ENCODE measurements at places on chromosomes 7 and 10.

- DNase-seq: peak; percentile 14
Observed at GRCh38 chr10:60032723-60033122, 126.4 kb upstream of the CCDC6 start.

- no peak for DNase-seq
Observed at GRCh38 chr7:39259391-39260003, 281.8 kb downstream of the POU6F2 start.

GRCh38 chr10:34548466-34548865 is 266.6 kb downstream of the PARD3 start:
- DNase-seq: no peak

DNA sequence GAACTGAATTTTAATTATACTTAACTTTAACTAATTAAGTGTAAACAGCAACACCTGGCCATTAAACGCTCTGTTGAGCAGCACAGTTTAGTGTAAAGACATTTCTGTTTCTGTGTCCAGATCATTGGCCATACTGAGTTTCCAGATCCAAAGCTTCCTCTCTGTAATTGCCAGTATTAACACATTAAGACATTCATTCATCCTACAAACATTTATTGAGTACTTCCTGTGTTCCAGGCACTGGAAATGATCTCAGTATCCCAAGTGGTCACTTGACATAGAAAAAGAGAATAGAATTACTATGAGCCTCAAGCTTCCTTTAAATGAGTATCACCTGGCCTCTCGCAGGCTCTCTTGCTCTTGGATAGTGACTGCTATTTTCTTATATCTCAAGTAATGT is 618.1 kb downstream of the SORCS3 start:
- no peak for DNase-seq

DNA sequence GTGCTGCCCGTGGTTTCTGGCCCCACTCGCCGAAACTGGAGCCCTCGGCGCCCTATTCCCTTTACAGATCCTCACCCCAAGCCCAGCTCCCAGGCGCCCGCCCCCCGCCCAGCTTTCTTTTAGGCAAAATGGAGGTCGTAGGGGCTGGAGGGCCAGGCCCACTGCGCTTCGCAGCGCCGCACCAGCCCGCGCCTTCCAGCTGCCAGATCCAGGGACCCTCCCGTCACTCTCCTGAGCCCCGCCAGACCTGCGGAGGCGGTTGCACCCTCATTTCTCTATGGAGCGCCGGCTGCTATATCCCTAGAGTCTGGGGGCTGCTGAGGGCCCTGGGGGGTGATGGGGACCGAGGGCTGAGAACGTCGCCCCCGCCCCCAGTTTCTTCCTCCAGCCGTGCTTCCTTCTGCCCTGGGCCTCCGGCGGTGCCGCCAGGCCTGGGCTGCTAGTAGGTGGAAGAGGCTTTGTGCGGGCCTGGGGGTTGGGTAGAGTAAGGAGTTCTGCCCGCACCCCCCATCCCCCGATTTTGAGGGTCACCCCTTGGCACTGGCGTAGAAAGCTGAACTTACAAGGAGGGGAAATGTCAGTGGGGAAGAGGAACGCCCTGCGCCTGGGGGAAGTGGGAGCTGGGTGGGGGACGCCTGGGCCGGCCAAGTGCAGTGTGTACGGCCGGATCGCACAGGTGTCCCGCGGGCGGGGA is 1.0 kb downstream of the GNB2 start:
- DNase-seq: no peak

DNA sequence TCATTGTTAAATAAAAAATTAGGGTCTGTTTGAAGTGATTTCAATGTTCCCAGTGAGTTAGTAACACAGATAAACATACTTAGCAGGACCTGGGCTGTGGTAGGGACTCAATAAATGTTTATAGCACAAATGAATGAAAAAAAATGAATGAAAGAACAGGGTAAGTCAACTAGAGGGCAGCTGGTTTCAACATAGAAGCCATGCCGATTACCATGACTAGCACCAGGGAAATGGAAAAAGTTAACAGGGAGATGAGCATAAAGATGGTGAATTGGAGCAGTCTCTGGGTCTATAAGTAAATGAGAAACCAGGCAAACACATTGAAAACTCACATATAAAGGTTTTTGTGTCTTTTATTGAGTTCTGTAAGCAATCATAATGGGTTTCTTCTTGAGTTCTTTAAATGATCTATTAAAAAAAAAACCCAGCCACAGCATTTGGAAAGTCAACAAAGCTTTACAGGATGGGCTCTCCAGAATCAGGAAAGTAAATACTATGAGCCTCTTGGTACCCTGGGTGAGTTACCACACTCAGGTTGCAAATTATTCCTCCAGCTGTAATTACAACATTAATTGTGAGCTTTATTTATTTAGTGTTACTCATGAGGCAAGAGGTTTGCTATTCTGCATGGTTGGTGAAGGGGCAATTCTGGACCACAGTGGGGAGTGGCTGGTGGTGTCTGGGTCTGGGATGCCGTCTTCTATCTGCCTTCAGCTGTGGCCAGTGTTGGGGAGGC is 46.1 kb upstream of the MTPN start:
- DNase-seq: no peak

GRCh38 chr10:128563387-128563786 is 437.2 kb upstream of the MKI67 start:
- no peak for DNase-seq

DNA sequence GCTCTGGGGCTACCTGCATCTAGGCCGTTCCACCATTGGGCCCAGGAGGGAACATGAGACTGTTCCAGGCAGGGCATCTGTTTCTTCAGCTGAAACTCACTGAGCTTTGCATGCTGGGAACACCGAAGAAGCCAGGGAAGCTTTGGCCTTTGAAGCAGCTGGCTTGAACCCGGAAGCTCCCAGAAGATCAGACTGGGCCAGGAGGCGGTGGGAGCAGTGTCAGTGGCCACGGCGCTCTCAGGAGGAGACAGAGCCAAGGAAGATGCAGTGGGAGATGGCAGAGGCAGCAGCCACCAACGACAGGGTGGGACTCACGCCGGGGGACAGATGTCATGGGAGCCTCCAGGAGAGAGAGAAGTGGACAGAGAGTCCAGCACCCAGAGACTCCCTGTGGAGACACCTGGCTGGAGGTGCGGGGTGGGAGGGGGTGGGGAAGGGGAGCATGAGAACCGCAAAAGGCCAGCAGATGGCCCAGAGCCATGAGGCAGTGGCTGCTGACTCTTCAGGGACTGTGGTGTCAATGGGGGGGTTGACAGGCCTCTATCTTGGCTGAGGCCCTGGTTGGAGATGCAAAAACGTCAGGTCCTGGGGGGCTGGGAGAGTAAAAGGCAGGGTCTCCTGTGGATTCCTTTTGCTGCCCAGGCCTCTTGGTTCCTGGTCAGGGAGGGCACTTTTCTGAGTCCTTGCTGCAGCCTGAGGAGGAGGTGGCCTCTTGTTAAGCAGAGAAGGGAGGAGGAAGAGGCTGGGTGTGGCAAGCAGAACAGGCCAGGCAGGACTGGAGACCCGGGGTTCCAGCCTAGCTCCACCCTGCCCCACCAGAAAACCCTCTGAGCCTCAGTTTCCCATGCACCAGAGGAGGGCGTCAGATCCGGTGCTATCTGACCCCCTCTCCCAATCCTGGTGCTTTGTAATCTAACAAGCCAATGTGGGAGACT is 6.3 kb upstream of the AQP1 start:
- no peak for DNase-seq

DNA sequence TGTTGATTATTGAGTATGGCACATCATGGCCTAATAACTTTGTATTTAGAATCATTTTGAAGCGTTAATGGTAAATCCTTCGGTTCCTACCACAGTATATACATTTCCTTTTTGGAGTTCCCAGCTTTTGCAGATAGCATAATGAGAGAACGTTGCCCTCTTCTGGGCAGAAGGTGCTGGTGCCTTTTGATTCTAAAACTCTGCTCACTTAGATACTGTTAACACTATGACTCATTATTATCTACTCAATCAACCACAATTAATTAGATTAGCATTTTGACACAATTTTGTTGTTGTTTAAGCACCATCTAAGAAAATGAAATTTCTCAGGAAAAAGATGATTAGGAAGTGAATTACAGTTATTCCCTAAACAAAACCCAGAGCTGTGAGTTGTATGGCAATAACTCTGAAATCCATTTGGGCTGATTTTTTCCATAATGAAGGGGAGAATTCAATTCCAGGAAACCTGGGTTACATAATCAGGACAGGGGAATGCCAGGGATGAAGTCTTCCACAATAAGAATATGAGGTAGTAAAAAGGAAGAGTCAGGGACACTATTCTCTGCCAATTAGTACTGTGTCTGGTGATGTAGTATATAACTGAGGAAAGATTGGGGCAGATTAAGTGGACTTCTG is 11.5 kb upstream of the DLD start:
- no peak for DNase-seq

DNA sequence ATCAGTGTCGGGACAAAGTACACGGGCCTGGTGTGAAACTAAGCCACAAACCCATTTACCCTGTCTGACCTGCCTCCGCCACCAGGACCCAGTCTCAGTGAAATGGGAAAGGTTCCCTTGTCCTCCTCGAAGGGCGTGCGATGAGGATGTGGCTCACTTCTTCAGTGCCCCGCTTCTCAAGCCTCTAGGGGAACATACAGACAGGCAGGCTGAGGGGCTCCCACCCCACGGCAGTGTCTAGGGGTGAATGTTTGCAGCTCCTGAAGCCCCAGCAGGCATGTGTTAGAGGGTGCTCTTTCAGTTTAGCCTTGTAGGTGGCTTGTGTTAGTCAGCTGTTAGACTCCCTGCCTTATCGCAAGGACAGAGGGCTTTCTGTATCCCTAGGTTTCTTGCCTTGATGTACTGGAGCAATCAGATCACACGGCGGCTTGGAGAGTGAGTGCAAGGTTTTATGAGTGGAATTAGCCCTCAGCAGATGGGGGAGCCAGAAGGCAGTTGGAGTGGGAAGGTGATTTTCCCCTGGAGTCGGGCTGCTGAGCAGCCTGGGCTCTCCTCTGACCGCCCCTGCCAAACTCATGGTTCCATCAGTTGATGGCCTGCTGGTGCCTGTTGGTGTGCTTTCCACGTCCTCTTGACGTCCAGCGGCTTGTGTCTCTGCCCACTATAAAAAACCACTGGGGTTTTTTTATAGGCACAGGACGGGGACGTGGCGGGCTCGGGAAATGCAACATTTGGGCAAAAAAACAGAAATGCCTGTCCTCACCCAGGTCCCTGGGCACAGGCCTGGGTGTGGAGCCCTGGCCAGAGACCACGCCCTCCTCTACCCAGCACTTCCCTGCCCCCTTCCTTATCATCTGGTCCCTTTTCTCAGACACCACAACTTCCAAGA is 759 bp downstream of the NUDT1 start:
- no peak for DNase-seq

DNA sequence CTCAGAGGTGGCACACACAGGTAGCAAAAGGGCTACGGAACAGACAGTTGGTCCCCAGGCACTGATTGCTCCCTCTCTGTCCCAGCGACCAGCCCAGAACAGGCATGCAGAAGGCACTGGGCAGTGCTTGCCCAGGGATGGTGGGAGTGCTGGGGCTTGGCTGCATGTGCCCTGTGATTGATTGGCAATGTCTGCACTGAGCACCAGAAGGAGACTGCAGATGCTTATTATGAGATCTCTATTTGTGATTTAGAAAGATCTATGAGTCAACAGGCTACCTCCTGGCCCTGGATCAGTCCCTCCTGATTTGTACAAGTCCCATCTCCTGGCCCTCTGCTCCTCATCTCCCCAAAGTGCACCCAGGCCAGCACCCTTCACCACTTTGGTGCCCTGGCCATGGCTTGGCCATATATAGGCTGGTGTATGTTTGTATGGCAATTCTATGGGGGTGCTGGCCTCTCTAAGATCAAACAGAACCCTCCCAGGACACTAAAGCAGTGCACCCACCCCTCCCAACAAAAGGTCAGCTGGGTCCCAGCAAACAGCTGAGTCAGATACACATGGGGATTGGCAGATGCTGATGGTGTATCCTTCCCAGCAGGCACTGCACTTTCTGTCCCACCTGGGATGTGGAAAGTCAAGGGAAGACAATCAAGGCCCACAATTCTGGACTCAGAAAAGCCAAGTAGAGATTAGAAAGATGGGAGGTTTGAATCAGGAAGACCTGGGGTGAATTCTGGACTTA is 30.9 kb downstream of the CAMK2B start:
- DNase-seq: peak; percentile 0

- peak; percentile 77 for DNase-seq
Observed at GRCh38 chr10:133388973-133389818, 4.8 kb upstream of the MTG1 start.

- DNase-seq: no peak
Observed at GRCh38 chr7:154975984-154976383, 26.9 kb downstream of the PAXIP1 start.

DNA sequence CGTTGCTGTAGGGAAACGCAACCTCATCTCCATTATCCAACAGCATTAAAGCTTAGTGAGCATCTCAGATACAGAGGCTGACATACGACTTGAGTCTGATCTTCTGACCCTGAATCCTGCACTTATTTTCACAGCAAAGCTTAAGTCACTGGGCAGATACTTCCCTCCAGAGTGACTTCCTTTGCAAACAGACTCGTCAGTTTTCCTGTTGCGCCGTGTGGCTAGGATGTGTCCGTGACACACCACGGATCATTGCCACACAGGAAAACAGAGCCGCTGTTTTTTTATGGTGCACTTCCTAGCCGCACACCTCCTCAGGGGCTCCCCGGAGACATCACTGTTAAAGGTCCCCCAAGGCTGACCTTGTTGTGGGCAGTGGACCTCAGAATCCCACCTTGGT is 94.9 kb upstream of the MKI67 start:
- DNase-seq: no peak

All from GM19239 (cell line).